ENCODE measurements at places on chromosomes 16 and 17.

- no peak for DNase-seq
Measured at GRCh38 chr17:16342979-16343378, 10.3 kb downstream of the CENPV start.

- no peak for DNase-seq
Measured at GRCh38 chr17:36727577-36727976, 126.2 kb downstream of the MRM1 start.

- DNase-seq = no peak
Measured at GRCh38 chr16:3492356-3492755, 2.9 kb downstream of the C16orf90 start.

DNA sequence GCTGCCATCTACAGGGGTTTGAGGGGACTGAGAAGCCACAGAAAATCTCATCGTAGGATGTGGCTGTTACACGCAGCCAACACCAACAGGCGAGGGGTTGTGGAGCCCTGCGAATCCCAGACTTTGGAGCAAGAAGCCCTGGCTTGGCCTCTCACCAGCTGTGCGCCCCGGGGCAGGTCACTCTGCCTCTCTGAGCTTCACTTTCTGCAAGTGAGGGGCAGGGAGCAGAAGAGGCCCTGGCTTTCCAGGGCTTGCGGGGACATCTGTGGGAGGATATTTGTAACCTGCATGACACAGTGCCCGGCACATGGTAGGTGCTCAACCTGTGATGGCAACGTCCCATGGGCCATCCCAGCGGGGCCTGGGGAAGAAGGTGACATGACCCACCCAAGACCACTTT is 32.9 kb upstream of the CIBAR2 start:
- no peak for DNase-seq

DNA sequence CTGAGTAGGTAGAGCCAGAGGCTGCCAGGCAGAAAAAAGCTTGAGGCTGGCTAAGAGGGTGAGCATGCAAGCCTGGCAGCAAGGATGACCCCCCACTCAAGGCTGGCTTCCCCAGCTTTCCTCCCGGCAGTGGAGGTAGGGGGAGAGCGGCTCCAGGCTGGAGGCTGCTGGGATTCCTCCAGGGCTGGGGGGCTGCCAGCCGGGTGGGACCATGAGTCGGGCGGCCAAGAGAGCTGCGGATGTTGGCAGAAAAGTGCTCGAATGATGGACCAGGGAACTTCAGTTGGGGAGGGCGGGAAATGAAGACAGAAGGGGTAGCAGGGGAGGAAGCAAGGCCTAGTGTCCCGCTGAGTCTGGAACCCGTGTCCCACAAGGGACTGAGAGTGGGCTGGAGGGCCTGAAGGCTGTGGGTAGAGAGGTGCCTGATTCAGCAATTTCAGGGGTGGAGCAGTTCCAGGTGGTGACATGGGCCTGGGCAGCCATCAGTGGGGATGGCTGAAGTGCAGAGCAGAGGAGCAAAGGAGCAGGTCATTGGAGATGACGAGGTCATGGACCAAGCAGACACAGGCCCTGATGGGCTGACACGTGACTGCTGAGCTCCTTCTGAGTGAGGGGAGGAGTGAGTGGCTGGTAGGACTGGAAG is 20.3 kb downstream of the HSD11B2 start:
- no peak for DNase-seq

- DNase-seq = no peak
Measured at GRCh38 chr16:82452004-82452756, 174.6 kb upstream of the CDH13 start.

DNA sequence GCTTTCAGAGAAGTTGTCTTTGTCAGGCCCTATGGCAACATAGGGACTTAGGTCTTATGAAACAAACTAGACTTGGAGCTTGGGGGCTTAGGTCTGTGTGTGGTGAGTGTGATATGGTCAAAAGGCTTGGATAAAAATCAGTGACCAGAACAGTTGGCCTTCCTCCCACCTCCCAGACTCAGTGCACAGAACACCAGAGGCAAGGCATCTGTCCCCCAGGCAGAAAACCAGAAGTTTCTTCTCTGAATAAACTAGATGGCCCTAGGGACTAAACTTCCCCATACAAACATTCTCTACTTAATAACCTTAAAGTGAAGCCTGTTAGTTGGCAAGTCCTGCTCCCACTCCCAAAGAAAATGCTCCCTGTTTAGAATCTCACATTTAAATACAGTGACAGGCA is 39.2 kb upstream of the PMFBP1 start:
- no peak for DNase-seq

DNA sequence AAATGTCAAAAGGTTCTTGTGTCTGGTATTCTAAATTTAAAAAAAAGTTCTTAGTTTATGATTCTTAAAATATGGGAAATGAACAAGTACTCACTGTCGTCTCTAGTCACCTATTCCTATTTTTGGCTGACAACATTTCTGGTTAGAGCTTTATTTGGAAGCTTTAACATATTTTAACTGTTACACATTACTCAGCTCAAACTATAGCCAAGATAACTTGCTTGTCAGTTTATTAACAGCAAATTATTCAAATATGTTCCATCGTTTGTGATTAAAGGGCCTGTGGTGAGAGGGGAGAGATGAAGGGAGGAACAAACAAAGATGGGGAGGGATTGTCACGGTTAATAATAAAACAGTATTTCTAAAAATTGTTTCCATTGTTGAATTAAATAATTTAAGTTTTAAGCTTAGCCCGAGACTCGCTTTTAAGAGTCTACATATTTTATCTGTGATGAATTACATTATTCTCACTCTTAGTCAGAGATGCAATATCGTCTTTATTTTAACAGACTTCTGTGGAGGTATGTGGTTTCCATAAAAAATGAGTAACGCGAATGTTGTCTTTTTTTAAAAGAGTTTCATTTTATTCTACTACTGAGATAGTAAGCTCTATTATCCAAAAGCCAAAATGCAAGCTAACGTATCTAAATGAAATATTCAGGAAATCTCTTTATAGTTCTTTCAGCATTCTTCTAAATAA is 321.9 kb upstream of the PMFBP1 start:
- no peak for DNase-seq

- no peak for DNase-seq
Measured at GRCh38 chr17:20216154-20216815, 207.1 kb downstream of the SPECC1 start.

- DNase-seq = no peak
Measured at GRCh38 chr16:9836118-9836736, 346.0 kb downstream of the GRIN2A start.

DNA sequence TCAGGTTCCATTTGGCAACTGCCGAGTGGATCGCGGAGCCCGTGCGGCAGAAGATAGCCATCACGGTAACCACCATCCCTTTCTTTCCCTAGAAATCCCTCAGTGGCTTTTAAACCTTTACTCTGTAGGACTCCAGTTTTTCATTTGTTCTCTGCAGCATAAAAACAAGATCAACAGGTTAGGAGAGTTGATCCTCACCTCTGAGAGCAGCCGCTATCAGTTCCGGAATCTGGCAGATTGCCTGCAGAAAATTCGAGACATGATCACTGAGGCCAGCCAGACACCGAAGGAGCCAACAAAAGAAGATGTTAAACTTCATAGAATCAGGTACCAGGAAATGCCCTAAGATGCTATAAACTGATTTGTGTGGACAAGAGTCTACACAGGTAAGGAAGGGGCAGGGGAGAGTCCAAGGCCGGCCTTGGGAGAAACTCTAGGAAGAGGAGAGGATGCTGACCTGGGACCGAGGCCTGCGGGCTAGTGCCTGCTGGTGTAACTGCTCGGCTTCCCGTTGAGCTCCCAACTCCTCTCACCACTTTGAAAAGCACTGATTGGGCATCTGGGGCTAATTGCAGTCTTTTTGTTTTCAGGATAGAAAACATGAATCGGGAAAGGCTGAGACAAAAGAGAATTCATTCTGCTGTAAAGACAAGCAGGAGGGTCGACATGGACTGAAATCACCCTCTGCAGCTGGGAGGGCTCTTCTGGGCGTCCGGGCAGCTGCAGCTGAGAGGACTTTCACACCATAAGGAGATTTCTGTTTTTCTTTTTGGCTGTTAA is 8.1 kb downstream of the MRPL58 start:
- no peak for DNase-seq

DNA sequence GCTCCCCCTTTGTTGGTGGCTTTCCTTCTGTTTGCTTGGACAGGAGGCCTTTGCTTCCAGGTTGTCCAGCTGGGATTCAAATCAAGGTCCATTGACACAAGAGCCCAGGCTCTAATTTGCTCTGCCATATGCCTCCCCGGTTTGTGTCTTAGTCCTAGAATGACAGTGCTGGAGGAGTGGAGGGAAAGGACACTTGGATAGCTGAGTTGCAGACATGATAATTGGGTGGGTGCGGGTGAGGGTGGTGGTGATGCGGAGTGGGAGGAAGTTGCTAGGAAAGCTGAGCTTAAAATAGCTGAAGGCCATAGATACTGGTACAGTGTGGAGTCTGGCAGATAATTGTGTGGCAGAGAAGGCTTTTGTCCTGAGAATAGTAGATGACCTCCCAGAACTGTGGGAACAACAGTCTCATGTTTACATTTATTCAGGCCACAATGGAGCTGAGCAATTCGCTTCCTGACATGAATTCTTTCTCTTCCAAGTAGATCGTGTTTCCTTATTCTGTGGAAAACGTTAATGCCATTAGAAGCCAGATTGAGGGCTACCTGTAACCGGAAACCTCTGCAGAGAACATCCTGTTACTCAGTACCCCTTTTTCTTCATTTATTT is 23.8 kb downstream of the SEC14L1 start:
- DNase-seq = peak; percentile 77

DNA sequence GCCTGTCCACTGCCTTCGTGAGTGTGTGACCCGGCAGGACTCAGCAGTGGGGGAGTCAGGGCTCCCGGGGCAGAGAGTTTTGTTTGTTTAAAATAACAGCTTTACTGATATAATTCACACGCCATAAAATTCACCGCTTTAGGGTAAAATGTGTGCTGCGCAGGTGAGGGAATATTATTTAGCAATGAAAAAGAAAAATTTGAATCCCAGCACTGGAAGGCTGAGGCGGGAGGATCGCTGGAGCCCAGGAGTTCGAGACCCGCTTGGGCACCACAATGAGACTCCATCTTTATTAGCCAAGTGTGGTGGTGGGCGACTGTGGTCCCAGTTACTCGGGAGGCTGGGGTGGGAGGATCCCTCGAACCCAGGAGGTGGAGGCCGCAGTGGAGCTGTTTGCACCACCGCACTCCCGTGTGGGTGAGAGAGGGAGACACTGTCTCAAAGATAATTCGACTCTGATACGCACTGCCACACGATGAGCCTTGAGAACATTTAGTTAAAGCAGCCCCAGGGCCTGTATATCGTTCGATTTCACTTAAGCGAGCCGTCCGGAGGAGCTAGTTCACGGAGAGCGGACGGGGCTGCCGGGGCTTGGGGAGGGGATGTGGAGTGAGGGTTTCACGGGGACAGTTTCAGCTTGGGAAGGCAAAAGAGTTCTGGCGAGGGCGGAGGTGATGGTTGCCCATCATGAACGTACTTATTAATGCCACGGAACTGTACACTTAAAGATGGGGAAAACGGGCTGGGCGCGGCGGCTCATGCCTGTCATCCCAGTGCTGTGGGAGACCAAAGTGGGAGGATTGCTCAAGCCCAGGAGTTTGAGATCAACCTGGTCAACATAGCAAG is 10.2 kb downstream of the TELO2 start:
- no peak for DNase-seq

DNA sequence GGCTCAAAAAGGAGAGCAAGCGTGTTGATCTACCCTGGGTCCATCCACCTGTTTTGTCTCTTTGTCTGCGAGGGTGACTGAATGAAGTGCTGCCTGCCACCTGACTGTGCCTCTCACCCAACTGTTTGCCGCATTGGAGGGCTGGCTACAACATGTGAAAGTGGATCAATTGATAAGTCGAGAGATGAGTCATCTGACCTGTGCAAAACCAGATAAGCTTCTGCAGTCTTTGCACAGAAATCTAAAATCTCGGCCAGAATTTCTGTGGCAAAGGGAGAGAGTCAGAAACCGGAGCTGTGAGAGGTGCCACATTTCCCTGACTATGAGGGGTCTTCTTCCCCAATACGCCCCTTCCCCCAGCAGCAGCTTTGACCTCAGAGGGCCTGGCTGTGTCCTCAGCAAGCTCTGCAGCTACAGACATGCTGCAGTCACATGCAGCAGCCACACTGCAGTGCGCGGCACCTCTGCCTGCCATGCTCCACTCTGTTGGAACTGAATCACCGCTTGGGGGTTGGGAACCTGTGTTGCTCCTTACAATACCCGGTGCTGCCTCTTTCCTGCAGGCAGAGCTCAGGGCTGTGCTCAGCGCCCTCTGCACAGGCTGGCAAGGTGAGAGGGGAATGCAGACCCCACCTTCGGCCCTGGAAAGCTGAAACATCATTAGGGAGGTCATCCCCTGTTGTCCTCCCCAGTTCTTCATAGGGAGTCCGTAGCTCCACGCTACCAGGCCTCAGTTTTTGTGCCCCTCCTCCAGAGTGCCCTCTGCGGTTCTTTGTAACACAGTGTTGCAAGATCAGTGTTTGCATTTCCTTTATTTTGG is 16.2 kb upstream of the HAS3 start:
- DNase-seq = no peak

DNA sequence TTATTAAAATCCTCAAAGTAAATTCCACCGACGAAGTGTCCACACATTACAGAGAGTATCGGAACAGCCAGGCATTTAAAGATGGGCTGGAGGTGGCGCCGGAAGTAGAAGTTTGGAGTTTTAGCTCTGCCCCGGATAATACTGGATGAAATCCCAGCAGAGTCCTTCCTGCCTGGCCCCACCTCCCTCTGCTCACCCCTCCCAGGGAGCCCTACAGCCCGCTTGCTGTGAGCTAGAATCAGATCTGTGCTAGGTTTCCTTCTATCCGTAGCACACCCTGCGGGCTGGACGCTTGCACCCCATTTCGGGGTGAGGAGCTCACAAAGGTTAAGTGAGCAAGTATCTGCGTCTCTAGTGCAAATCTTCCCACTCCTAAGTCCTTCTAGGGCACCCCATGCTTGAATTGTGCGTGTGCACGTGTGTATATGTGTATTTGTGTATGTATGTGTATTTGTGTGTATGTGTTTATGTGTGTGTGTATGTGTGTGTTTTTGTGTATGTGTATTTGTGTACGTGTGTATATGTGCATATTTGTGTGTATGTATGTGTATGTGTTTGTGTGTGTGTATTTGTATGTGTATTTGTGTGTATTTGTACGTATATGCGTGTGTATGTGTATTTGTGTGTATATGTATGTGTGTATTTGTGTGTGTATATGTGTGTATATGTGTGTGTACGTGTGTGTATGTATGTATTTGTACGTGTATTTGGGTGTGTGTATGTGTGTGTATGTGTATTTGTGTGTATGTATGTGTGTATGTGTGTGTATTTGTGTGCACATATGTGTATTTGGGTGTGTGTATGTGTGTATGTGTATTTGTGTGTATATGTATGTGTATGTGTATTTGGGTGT is 61.4 kb downstream of the HAPSTR1 start:
- DNase-seq = no peak

- DNase-seq = no peak
Measured at GRCh38 chr17:65155622-65156021, 18.5 kb downstream of the RGS9 start.

- DNase-seq = no peak
Measured at GRCh38 chr16:74563828-74564263, 43.1 kb downstream of the GLG1 start.

GRCh38 chr17:42880776-42881310 is 19.8 kb upstream of the G6PC1 start:
- DNase-seq = no peak

GRCh38 chr17:65231086-65231485 is 93.9 kb downstream of the RGS9 start:
- DNase-seq = no peak

Measured in NCI-H2081 (cell line).